ENCODE measurements at places on chromosomes 7 and 10.
A peak's percentile ranks its signal among the peaks of the same experiment; 100 is the strongest.

- DNase-seq = peak; percentile 16
Measured at GRCh38 chr10:61733358-61733940, 70.7 kb downstream of the CABCOCO1 start.

GRCh38 chr10:3720228-3721019 is 64.6 kb downstream of the KLF6 start:
- peak; percentile 58 for DNase-seq

- no peak for DNase-seq
Measured at GRCh38 chr10:74852381-74852780, 26.0 kb downstream of the KAT6B start.

DNA sequence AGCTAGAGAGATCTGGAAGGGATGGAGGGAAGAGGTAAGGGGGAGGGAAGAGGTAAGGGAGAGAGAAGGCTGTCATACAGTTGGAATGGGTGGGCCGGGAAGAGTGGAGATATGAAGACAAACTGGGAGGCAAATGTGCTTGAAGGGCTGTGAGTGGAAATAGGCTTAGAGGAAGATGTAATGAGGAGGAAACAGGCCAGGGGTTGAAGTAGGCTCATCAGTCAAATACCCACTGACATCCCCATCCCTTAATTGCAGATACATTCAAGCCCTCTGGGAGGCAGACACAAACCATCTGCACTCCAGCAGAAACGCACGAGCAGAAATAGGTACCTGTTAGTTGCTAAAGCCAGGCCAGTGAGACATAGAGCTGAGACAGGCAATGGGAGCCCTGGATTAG is 2.1 kb downstream of the SYNPO2L start:
- no peak for DNase-seq

GRCh38 chr10:124144536-124144935 is 51.1 kb upstream of the CHST15 start:
- no peak for DNase-seq

DNA sequence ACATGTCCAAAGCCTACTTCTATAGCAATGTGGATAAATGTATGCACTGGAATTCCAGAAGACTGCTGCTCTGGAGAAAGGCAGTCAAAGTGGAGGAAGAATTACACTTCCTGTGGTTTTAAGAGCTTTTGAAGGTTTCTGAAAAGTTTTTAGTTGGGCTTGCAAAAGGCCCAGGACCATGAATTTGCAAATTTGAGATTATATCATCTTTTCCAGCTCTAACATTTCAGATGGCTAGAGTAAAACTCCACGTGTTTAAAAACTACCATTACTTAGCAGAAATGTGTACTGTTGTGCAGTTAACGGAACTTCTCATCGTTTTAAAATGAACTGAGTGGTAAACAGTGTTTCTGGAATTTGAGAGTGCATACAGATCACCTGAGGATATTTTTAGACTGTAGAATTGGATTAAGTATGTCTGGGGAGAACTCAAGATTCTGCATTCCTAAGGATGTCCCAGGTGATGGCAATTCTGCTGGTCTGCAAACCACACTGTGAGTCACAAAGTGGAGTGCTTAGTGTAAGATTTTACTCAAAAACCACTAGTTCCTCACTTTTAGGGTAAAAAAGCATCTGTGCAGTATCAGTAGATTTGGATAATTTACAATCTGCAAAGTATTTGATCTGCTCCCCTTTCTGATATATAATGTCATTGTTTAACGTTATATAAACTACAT is 32.9 kb upstream of the CCDC71L start:
- DNase-seq = no peak

- no peak for DNase-seq
Measured at GRCh38 chr7:107746006-107746405, 2.1 kb downstream of the CBLL1 start.

GRCh38 chr10:127195041-127195506 is 1.3 kb downstream of the INSYN2A start:
- no peak for DNase-seq

DNA sequence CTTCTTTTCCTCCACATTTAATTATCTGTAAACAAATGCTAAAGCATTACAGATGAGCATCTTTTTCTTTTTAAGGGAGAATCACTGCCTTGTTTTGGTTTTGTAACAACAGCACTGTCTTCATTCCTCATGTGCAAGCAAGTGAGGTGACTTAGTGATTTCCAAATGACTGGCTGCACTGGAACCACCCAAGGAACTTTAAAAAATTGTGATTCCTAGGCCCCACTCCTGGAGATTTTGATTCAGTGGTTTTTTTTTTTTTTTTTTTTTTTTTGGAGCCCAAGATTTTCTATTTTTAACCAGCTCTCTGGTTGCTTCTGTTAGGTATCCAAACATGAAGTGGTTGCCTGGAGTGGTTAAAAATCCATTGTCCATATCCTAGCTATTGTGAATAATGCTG is 176.2 kb downstream of the LRMDA start:
- no peak for DNase-seq

DNA sequence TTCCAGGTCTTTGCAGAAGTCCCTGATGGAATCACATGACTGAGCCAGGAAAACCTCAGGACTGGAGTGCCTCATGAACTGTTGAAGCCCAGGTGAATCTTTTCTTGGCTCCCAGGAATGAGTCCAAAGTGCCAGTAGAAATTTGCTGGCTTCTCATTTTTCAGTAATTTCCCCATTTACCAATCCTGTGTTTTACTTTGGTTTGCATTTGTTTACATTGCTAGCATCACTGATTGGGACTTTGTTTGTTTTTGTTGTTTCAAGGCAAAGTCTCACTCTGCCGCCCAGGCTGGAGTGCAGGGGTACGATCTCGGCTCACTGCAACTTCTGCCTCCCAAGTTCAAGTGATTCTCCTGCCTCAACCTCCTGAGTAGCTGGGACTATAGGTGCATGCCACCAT is 1.6 kb upstream of the ZNF12 start:
- DNase-seq = no peak

DNA sequence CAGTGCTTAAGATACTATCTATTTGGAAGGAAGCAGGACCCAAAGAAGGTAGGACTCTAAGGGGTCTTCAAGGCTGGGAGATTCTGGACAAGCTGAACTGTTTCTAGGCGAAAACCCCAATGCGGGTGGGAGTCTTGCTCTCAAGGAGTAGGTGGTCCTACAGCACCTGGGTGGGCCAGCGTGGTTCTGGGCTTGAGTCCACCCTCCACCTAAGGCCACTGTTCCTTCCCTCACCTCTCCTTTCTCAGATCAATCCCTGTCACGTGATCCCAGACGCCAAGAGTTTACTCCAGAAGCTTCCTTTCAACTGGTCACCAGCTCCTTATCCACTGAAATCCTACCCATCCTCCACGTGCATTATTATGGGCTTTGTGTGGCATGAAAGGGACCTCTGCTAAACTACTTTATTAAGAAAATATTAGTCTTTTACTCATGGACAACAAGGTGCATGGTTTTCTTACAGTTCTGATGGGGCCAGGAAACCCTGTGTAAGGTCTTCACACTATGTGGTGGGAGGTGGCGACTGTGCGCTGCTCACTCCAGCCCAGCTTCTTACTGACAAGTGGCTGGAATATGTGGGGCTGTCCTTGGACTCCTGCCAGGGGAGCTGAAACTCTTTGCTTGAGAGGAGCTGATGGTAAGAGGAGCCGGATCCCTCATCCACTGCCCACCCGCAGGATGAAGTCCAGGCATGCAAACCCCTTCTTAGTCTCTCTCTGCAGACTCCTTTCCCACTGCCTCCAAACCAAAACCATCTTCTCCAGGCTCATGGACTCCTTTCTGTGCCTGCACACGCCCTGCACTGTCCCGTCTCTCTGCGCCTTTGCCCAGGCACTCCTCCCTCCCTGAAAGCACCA is 1.6 kb downstream of the ZNF746 start:
- DNase-seq = peak; percentile 58

GRCh38 chr10:120949609-120950031 is 98.5 kb downstream of the WDR11 start:
- DNase-seq = no peak

- DNase-seq = no peak
Measured at GRCh38 chr10:93630625-93631557, 18.6 kb downstream of the PDE6C start.

DNA sequence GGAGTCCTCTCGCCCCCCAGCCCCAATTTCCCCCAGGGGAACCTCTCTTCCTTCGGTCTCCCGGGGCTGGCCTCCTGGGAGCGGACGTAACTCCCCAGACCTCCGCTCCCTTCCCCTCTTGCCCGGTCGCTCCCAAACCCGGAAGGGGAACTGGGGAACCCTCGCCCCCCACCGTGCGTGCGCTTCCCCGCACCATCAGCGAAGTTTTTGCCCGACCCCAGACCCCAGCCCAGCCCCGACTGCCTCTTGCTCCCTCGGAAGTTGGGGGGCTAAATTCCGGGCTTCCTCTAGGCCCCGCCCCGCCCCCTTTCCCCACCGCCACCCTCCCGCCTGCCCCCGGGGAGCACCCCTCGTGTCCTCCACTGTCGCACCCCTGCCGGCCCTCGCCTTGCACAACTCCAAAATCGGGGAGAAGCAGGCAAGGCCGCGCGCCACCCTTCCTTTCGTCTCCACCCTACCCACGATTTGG is 436 bp downstream of the GNB2 start:
- DNase-seq = no peak

- DNase-seq = no peak
Measured at GRCh38 chr10:10600004-10600403, 417.7 kb upstream of the CELF2 start.

DNA sequence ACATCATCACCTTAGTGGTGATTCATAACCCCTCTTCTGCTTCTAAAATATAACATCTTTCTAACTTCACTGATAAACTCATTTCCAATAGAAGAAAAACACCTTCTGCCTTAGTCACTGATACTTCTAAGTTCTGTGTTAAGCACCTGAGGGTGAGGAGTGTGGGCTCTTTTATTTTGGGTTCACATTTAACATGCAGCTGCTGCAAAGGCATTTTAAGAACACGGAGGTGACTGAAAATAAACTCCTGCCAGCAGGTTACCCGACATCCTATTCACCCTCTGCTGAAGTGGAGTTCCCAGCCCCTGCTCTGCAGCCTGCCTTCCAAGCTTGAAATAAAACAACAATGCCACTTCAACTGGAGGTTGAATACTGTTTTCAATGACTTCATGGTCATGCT is 202.9 kb upstream of the PLXNA4 start:
- DNase-seq = no peak

- DNase-seq = no peak
Measured at GRCh38 chr7:88040694-88041093, 106.6 kb downstream of the ADAM22 start.

GRCh38 chr10:75703191-75703854 is 271.9 kb downstream of the LRMDA start:
- no peak for DNase-seq

DNA sequence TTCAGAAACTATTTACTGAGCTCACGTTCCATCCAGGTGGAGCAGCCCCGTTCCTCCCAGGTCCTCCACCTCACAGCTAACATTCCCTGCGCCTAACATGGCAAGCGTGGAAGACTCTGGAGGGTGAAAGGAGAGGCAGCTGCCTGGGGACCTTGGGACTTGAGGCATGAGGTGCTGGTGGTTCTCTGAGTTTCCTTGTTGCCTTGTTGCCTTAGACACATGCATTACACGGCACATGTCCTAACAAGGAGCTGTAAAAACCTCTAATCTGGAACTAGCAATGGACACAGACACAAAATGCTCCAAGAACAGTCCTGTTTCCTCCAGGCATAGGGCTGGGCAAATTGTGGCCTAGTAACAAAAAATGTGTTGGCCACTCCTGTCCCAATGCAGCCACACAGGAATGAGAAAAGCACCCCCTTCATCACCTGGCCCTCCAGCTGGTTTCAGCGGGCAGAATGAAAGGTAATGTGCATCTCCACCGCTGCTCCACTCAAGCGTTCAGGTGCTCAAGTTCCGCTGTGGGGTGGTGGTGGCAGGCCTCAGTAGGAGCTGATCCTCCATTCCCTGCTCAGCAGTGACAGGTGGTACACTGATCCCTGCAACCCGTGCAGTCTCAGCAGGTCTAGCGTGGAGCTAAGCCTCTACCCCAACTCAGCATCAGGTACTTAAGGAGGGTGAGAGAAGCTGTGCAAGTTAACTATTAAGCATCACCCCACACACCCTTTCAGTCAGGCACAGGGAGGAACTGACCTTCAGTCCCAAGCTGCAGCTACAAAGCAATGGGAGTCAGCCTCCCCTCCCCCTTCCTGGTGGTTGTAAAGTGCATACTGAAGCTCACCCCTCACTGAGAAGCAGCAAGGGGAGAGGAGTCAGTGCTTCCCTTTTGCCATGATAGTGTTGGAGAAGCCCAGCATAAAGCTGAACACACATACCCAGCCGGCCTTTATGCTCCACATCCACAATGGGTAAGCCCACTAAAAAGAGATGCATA is 382.8 kb downstream of the SDK1 start:
- DNase-seq = no peak

GRCh38 chr10:42998481-42999384 is 78.1 kb upstream of the RET start:
- no peak for DNase-seq

GRCh38 chr7:127988751-127989150 is 42.5 kb downstream of the LRRC4 start:
- DNase-seq = no peak

- DNase-seq = no peak
Measured at GRCh38 chr7:52009181-52009580, 692.6 kb upstream of the COBL start.

DNA sequence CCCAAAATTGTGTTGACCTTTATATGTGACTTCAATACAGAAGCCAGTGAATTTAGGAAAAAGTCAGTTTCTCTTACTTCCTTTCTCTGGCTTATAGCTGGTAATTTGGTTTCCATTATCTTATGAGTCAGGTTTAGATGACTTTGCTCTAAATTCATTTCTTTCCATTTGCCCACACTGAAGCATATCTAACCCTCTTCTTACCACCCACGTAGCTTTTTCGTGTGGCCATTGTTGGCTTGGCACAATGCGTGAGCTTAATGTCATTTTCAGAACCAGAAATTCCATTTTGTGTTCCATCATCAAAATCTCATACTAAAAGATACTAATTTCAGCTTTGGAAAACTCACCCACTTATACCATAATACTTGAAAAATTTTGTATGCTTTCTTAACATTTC is 271.2 kb downstream of the INHBA start:
- DNase-seq = no peak

DNA sequence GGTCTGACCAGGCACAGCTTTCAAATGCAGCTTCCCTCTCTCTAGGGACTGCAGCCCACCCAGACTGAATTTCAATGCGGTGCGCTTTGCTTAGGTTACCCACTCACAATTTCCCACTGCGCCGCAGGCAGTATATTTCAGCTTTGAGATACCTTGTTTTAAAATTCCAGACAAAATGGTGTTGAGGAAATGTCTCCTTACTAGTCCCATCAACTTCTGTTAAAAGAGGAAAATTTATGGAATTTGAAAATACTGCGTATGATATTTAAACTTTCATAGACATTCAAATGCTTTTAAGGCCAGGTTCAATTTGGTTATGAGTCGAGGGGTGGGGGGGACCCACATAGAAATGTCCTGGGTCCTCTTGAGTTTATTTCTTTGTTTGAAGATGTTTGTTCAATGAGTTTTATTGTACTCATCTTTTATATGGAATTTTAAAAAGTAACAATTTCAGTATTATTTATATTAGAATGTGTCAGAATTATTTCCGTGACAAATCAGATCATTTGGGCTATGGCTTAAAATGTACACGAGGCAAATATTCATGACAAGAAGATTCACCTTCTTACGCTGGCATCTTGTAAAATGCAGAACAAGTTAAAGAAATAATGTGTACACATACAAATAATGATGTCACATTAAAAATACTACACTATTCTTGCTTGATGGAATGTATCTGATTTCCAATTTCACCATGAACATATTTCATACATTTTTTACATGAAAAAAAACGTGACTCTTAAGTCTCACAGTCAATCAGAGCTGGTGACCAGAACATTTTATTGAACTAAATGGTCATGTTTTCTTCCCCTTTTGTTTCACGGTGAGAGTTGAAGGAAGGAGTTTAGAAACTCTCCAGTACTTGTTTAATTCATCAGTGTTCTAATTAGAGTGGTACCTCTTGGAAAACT is 1.3 kb downstream of the IKZF1 start:
- no peak for DNase-seq

GRCh38 chr10:124696446-124697392 is 47.5 kb downstream of the FAM53B start:
- no peak for DNase-seq
